Endothelial cell of umbilical vein (primary cell): ENCODE measurements at places on chromosomes 2 and 18.

- DNase-seq, result no peak
Measured at GRCh38 chr2:54597153-54597848, 126.2 kb upstream of the EML6 start.

DNA sequence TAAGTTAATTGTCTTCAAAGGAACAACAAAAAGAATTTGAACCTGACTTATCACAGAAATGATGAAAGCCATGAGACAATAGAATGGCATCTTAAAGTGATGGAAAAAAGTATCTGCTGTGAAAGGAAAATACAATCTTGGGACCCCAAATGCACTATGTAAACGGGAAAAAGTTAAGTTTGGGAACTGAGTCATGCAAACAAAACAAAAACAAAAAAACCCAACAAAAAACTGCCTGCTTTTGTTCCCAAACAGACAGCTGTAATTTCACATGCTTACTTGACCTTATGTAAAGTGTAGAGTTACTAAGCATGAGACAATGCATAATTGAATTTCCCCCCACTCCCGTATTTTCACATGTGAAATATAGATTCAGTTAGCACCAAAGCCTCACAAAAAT is 122.1 kb upstream of the RBMS1 start:
- DNase-seq, result peak; percentile 40

DNA sequence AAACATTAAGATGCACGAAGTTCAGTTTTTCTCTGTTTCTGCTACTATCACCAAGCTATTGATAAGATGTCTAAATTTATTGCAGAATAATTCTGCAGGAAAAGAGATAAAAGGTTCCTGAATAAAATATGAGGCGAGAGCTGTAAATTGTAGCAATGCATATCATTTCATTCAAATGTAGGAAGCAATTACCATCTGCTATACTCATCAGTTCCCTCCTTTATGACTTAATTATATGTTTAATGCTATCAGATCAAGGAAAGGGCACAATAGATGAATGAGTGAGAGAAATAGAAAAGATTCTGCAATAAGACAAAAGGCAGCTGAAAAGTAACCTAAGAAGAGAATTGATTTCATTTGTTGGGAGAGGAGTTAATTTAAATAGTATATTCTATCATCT is 108.2 kb upstream of the GALNT5 start:
- DNase-seq, result no peak

- DNase-seq, result no peak
Measured at GRCh38 chr2:144683966-144684365, 164.0 kb upstream of the ZEB2 start.

DNA sequence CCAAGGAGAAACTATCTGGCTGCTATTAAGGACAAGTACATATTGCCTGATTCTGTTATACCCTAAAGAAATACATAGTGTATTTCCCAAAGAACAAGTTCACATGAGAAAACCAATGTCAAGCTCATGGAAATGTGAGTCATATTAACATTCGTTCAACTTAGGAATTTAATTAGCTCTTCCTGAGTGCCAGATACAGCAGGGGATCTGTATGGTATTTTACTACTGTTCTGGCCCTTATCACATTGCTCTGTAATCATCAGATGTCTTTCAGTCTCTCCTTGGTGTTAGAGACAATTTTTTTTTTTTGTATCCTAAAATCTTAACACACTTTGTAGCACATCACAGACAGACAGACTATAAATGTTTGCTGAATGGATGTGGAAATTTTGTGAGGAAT is 395.0 kb upstream of the CRIM1 start:
- DNase-seq, result peak; percentile 29
